Cortex of kidney (tissue), 1 donor: ENCODE measurements at places on chromosomes 4 and X.

- DNase-seq: no peak
These were observed 8.8 kb downstream of the ENPEP start for GRCh38 chr4:110484767-110485166.

DNA sequence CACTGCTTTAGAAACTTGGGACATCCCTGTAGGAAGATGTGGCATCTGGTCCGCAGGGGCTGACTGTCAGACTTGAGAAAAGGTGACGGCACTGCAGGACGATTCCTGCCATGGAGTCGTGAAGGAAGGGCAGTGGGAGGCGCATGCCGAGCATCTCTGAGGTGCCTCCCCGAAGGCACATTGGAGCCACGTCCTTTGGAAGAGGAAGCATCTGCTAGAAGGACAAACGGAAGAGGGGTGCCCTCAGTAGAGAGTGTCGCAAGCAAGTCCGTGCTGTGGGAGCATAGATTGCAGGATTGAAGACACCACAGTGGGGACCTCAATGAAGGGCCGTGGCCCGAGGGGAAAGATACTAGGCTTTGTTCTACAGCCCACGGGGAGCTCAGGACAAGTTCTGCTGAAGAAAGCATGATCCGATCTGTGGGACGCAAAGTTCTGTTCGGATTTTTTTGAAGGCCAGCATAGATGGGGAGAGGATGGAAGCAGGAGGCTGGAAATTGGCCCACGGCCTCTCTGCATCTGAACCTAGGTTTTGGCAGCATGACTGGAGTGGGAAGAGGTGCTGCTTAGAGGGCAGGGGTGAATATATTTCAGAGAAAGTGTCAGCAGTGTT is 24.2 kb upstream of the HELT start:
- DNase-seq: no peak

- DNase-seq: no peak
These were observed 58.9 kb downstream of the WFS1 start for GRCh38 chr4:6328526-6328925.

- no peak for DNase-seq
These were observed 32.0 kb upstream of the TENT5D start for GRCh38 chrX:80388206-80388605.

GRCh38 chr4:73396993-73397972 is 6.8 kb upstream of the ALB start:
- no peak for DNase-seq

DNA sequence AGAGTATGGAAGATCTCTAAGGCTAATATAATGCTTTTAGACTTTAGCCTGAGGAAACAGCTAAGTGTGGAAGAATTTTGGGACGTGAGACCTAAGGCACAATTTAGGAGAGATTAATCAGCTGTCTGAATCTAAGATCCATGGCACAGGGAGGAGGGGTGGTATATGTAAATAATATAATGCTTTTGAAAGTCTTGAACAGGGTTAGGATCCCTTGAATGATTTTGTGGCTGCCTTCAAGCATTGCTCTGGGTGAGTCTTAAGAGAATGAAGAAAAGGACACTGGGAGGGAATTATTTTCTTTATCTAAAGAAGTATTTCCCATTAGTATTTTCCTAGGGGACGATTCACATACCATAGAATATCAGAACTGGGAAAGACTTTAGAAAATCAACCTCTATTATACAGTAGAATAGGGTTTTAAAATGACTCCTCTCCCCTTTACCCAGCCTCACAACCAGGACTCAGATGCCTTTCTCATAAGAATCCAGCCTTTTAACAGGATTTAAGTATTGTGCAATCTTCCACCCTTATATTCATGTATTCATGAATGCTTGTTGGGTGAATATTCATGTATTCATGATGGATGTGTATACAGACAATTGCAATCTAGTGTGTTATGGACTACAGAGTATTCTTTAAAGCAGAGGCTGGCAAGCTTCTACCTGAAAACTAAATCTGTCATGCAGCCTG is 664.2 kb upstream of the CPEB2 start:
- DNase-seq: no peak
